Ascending aorta (tissue), 2 donors: ENCODE measurements at places on chromosomes 3 and 15. TPM values are rescaled to one million over a fixed set of nuclear protein-coding genes. Genes with fewer than 3 reads are reported as not detected.

PCLAF gene
- total RNA-seq: not detected

SLC22A14 gene
- not detected for total RNA-seq

ZNF774 gene
- 0.21 TPM for total RNA-seq

IQCF5 gene
- total RNA-seq: not detected

BSN gene
- 0.85 TPM for total RNA-seq

SEMA3G gene
- total RNA-seq: 163 TPM

TM4SF4 gene
- not detected for total RNA-seq

SERINC4 gene
- not detected for total RNA-seq

SEC22A gene
- total RNA-seq: 6.4 TPM

SCN11A gene
- total RNA-seq: not detected

TOPAZ1 gene
- total RNA-seq: not detected

EPHB3 gene
- total RNA-seq: 1.2 TPM

UROC1 gene
- total RNA-seq: not detected
